ENCODE measurements at places on chromosomes 3 and 15.

DNA sequence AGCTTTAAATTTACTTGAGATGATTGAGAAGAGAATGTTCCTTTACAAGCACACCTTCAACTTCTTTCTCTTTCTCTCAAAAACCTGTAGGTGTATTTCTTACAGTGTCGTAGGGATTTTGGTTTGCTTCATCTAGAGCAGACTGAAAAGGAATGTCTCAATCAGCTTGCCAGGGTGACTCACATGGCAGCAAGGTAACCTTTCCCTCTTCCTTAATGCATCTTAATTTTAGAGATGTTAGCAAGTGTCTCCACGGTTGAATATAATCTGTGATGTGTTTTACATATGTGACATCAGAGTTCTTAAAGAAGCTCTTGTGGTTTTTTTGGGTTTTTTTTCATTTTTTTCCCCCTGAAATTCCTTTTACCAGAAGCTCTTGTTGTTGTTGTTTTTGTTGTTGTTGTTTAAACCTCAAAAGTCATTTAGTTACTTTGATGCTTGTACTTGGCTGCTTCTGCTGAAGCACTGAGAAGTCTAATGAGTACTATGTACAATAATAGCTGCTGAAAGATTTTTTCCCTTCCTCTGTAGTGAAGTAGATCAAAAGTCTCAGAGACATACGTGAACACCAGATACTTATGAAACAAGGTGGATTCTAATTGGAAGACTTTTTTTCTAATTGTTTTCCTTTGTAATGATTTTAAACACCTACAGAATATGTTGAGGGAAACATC lies 83.1 kb downstream of the RETNLB start:
- no peak for DNase-seq

GRCh38 chr3:194741916-194742315 lies 56.2 kb downstream of the FAM43A start:
- no peak for DNase-seq

DNA sequence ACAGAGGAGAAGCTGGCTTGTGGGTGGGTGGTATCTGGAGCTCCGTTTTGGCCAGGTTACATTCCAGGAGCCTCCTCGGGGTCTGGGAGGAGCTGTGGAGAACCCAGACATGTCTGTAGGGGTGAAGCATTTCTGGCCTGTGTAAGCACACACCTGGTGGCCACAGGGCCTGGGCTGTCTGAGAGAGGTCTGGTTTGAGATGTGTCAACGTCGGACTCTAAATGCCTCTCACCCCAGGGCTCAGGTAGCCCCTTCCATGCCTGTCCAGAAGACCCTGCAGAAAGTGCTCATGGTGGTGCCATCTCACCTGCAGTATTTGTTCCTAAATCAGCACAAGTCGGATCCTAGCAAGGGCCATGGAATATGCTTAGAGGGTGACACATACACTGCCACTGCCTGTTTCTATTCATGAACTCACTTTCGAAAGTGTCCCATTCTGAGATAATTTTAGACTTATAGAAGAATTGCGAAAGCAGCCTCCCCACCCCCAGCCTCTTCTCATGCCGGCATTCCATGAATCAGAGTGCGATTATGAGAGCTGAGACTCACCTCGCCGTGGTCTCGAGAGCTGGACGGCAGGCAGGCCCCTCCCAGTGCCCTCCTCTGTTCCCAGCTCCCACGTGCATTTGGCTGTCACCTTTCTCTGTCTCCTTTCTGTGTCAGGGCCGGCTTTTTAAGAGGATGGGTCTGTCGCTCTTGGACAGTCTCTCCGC lies 63.7 kb downstream of the KLF15 start:
- no peak for DNase-seq

DNA sequence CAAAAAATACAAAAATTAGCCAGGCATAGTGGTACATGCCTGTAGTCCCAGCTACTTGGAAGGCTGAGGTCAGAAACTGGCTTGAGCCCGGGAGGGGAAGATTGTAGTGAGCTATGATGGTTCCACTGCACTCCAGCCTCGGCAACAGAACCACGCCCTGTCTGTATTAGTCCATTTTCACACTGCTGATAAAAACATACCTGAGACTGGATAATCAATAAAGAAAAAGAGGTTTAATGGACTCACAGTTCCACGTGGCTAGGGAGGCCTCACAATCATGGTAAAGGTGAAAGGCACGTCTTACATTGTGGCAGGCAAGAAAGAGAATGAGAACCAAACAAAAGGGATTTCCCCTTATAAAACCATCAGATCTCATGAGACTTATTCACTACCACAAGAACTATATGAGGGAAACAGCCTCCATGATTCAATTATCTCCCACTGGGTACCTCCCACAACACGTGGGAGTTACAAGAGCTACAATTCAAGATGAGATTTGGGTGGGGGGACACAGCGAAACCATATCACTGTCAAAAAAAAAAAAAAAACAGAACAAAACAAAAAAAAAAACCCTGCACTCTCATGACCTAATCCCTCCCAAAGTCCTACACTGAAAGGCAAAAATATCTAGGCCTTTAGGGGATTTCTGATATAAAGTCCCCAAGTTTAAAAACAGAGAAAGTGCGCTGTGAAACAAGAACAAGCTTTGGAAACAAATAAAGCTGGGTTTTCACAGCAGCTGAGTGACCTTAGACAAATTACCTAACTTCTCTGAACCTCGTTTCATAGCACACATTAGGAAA lies 224.7 kb downstream of the IGSF11 start:
- DNase-seq: no peak
